NCI-H2081 treated with DMSO at 0.1 percent for 48 hours (cell line): ENCODE measurements at places on chromosomes 1 and 21.

DNA sequence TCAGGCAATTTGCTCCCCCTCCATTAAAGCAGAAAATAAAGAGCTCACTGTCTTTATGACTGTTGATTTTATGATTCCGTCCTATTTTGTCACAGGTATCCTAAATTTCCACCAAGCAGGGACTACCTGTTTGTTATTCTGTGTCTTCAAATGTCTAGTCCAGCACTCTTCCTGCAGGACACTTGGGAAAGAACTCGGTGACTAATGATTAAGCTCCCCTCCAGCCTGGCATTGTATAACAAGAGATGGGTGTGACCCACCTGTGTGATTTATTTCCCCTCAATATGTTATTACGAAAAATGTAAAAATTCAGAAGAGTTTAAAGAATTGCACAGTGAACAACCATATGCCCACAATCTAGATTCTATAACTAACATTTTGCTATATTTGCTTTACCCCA, 42.9 kb upstream of the LRRN2 start:
- no peak for DNase-seq

DNA sequence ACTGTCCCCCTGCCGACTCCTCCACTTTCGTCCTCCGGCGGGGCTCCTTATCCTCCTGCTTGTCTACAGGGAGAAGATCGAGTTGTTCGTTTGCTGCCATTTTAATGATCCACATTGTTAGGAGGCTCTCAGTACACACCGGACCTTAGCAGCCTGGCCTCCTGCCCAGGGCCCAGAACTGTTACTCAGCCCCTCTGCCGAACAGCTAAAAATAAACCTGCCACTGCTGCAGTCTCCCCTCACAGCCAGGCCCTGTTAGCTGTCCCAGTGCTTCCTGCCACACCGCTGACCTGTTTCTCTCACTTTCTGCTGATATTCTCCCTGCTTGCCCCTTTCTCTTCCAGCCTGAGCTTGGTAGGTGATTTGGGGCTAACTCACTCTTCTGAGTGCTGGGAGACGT, 8.3 kb downstream of the MAPKAPK2 start:
- no peak for DNase-seq

GRCh38 chr1:180631194-180631765, 542 bp upstream of the XPR1 start:
- no peak for DNase-seq

DNA sequence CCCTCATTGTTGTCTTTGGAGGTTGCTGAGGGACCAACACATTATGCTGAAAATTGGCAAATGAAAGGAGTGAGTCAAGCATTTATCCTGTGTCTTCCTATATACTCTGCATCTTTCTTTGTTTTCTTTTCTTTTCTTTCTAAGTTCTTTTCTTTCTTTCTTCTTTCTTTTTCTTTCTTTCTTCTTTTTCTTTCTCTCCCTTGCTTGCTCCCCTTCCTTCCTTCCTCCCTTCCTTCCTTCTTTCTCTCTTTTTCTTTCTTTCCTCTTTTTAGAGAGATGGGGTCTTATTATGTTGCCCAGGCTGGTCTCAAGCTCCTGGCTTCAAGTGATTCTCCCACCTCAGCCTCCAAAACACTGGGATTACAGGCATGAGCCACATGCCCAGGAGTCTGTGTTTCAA, 28.3 kb upstream of the COX20 start:
- no peak for DNase-seq

DNA sequence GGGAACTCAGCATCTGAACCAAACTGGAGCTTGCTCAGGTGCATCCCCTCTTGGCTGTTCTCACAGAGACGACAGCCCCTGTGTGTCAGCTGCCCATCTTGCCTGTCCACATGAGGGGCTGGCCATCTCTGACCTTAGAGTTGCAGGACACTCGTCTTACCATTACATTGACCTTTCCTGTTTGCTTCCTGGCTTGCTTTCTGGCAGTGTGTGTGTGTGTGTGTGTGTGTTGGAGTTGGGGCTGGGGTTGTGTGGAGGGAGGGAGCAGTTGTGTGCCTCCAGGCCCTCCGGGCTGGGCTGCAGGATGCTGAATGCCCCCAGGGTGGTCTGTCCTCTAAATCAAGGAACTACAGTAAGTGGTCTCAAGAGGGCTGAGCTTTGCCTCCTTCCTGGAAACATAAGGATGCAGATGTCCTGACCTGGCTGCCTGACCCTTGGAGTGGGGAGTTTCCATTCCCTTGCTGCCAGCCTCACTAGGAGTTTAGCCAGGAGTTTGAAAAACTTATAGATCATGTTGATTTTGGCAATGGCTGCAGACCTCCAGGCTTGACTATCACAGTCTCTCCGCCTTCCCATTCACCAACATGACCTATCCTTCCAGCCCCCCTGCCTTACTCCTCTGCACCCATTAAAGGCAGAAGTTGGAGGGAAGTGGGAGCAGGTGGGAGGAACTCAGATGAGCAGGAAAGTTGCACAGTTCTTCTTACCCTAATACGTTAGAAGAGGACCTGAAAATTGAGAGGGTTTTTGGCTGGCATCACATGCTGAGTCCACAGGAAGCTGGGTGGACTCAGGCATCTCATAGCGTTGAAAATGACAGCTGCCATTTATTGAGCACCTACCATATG, 19.0 kb downstream of the RASSF5 start:
- DNase-seq = no peak

DNA sequence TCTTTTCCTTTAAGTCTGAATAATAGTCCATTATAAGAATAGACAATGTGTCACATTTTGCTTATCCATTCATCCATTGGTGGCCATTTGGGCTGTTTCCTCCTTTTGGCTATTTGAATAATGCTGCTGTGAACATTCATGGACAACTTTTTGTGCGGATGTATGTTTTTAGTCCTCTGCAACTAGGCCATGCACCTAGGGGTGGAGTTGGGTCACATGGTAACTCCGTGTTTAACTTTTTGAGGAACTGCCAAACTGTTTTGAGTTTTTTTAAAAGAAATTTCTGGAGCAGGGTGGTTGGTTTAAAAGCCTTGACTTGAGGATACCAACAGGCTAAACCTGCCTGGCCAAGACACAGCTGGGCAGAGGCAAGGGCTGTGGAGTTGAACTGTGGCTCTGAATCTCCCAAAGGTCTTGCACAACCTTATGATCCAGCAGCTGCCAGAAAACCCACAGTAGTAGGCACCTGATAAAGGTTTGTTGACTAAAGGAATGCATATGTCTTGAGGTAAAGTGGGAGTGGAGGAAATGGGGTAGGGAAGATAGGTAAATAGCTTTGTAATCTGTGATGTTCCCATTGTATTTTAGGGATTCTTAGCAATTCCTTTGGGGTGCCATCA, 5.6 kb upstream of the RPTN start:
- DNase-seq = no peak

DNA sequence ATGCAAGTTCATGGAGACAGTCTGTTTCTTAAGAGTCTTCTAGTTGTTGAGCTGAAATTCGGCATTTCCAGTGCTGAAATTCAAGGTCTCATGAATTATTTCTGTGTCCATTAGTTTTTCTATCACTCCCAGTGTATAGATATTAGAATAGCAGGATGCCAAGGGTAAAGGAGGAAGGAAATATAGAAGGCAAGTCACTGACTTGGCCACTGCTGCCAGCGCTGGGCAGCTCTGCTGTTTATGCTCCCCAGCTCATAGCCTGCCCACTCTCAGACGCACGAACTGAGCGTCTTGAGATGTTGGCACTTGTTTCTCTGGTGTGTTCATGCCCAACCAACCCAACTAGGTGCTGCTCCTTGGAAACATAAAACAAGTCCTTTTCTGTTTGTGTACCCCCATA, 110.1 kb downstream of the SLC45A1 start:
- DNase-seq = no peak

GRCh38 chr21:36856643-36857042, 109.8 kb downstream of the HLCS start:
- no peak for DNase-seq

DNA sequence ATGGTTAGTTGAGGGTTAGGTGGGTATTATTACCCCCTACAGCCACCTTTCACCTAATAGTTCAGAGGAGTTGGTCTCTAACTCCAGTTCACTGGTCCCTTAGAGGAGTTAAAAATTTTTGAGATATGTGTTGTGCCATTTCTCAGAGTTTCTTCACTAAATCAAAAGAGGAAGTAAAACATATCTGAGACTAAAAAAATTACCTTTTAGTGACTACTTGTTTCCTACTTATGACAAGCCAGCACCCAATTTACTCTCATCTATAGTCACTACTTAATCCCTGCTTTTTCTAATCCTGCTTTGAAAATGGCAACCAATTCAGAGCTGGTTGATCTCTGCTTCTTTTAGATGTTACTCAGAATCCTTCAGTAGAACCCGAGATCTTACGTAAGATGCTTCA, 1316.8 kb upstream of the B3GALT2 start:
- DNase-seq = no peak

GRCh38 chr1:79655876-79656275, 649.3 kb upstream of the ADGRL4 start:
- DNase-seq = no peak

DNA sequence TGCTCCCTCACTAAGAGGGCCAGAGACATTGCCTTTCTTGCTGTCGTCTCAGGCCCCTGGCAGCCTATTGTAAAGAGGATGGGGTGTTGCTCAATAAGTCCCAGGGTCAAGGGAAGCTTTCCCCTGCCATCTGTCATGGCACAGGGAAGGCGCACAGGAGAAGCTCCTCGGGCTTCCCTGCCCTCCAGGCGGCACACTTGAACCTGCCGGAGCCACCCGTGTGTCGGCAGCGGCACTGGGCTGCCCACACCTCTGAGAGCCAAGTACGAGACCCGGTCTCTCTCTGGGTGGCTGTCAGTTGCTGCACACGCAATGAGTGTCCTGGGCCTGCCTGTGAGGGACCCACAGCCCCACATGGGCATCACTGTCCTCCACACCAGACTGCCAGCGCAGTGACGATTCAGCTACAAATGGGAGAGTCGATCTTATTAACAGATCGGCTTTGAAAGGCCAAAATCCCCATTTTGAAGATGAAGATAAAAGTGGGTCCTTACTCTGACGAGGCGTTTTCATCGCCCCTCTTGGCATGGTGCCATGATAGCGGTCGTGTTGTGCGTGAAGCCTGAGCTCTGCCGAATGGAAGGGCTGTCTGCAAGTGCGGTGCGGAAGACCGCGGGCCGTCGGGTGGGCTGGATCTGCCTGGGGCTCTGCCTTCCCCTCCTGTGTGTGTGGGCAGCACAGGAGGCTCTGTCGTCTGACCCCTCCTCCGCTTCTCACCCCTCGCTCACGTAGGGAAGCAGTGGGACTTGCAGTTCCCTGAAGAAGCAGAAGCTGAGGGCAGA, 29.2 kb upstream of the PDXK start:
- no peak for DNase-seq

- no peak for DNase-seq
These were observed 72.4 kb upstream of the BCAR3 start for GRCh38 chr1:93753791-93754763.

DNA sequence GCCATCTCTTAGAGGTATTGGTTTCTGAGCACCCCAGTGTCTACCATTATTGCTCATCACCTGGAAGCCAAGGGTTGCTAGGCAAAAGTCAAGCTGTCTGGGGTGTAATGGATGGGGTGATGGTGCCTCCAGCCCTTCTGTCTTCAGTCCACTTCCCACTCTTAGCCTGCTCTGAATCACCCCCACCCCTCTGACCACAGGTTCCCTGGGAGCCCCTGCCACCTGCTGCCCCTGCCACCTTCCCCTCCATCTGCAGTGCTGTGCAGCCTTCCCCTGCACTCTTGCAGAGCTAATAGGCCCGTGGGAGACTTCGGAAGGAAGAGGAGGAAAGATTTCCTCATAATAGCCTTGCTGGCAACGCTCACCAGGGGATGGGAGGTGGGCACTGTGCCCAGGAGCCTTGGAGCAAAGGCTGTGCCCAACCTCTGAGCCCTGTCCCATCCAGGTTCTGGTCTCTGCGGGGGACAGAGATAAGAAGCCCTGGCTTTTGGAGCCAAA, 35.5 kb downstream of the CAPN2 start:
- no peak for DNase-seq

DNA sequence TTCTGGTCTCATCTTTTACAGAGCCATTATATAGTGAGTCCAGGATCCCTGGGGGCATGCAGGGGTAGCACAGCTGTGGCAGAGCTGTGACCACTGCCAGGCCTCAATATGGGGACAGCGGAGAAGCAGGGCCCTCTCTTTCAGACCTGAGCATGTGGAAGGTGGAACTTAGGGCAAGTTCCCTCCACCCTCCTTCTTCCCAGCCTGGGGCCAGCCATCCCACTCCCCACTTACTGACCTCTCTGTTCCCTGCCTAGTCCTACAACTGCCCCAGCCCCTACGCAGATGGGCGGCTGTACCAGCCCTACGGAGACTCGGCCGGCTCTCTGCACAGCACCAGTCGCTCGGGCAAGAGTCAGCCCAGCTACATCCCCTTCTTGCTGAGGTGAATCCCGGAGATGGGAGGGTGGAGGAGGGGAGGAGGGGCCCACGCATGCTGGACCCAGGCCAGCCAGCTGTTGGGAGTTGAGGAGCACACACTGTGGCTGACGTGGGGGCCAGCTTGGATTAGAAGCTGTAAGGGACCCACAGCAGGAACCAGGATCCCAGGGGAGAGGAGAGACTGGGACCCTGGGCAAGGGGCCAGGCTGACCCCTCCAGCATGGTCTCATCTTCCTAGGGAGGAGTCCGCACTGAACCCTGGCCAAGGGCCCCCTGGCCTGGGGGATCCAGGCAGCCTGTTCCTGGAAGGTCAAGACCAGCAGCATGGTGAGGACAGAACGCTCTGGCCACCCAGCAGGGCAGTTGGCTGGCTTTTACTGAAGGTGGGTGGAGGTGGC, 10.7 kb downstream of the PSRC1 start:
- DNase-seq = no peak

GRCh38 chr1:150578272-150579109, 919 bp downstream of the MCL1 start:
- DNase-seq = peak; percentile 51

GRCh38 chr1:42779725-42780124, 5.1 kb upstream of the TMEM269 start:
- no peak for DNase-seq

GRCh38 chr1:206583707-206584648, 28.3 kb downstream of the EIF2D start:
- no peak for DNase-seq

DNA sequence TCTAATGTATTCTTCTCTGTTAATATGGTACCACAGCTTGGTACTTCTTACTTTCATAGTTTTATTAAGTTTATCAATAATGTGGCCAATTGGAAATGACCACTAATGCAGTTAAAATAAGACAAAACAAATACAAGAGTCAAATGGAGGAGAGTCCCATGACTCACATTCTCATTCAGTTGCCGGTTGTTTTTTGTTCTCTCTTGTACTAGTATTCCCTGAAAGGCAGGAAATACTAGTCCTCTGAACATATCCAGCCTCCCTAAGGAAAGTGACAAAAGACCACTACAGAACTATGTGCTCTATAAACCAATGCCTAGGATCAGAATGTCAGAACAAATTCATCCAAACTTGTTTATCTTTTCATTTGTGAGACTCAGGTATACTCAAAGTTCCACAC, 165.2 kb upstream of the SAMSN1 start:
- no peak for DNase-seq

- peak; percentile 88 for DNase-seq
These were observed 25.9 kb downstream of the CACHD1 start for GRCh38 chr1:64495878-64496277.
